Ureter (tissue), 1 donor: ENCODE measurements at places on chromosomes 5 and 9.

- DNase-seq: no peak
These were observed 124.4 kb downstream of the WDR41 start for GRCh38 chr5:77367741-77368140.

DNA sequence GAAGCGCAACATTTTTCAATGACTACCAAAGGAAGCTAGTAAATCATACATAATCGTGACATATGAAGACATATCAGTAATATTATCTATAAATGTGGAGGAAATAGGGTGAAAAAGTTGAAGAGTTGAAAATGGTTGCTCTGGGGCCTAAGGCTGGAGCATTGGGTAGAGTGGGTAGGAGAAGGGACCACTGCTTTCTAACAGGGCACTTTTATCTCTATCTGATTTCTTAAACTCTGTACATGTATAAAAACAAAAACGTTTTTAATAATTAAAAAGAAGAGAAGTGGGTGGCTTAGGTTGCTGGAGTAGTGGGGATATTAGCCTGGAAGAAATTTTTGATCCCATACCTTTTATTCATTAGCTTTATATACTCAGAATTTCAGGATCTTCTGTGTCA, 44.2 kb upstream of the ITGA1 start:
- DNase-seq: no peak

GRCh38 chr5:95080030-95080429, 204.9 kb downstream of the MCTP1 start:
- no peak for DNase-seq

- DNase-seq: no peak
These were observed 372.3 kb upstream of the CDH18 start for GRCh38 chr5:20360263-20360662.

GRCh38 chr5:56112526-56113121, 117.9 kb upstream of the IL6ST start:
- DNase-seq: no peak

DNA sequence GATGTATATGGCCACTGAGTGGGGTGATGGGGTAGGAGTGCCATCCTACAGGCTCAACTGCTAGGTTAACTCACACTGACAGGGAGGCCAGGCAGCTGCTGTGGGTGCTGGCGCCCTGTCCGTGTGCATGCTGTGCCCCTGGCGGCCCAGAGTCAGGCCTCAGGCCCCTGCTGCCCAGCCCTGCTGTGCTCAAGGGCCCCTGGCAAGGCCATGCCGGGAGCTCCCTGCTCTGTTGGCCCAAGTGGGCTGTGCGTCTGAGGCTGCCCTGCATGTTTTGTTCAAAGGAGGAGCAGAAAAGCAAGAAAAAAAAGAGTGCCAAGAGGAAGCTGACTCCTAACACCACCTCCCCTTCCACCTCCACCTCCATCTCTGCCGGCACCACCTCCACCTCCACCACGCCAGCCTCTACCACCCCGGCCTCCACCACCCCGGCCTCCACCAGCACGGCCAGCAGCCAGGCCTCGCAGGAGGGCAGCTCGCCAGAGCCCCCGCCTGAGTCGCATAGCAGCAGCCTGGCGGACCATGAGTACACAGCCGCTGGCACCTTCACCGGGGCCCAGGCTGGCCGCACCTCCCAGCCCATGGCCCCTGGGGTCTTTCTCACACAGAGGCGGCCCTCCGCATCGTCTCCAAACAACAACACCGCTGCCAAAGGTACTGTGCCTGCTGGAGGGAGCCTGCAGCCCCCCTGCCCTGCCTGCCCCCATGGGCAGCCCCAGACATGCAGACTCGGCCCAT, 100.1 kb downstream of the PHF2 start:
- peak; percentile 33 for DNase-seq

- no peak for DNase-seq
These were observed 26.2 kb downstream of the ZNF131 start for GRCh38 chr5:43146958-43147357.

GRCh38 chr9:36818242-36818938, 215.7 kb downstream of the PAX5 start:
- DNase-seq: no peak

GRCh38 chr9:14831074-14831473, 79.2 kb downstream of the FREM1 start:
- no peak for DNase-seq

DNA sequence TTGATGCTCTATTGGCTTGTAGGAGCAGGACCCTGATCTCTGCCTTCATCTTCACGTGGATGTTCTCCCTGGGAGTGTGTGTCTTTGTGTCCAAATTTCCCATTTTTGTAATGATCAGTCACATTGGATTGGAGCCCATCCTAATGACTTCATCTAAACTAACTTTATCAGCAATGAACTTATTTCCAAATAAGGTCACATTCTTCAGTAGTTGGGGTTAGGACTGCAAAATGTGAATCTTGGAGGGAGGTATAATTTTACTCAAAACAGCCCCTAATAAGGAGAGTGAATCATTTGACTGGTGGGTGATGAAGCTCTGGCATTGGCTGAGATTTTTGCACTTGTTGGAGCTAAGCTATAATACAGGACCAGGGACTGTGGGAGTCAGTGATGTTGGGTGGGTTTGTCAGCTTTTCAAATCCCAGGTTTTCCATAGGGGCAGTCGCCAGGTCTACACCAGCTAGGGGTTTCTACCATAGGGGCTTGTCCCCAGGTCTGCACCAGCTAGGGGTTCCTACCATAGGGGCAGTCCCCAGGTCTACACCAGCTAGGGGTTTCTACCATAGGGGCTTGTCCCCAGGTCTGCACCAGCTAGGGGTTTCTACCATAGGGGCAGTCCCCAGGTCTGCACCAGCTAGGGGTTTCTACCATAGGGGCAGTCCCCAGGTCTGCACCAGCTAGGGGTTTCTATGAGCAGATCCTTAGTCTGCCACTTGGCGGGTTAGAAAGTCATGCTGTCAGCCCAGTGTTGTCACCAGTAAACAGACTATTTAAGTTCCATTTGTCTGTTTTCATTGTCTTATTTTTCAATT, 382.6 kb upstream of the DAP start:
- no peak for DNase-seq

DNA sequence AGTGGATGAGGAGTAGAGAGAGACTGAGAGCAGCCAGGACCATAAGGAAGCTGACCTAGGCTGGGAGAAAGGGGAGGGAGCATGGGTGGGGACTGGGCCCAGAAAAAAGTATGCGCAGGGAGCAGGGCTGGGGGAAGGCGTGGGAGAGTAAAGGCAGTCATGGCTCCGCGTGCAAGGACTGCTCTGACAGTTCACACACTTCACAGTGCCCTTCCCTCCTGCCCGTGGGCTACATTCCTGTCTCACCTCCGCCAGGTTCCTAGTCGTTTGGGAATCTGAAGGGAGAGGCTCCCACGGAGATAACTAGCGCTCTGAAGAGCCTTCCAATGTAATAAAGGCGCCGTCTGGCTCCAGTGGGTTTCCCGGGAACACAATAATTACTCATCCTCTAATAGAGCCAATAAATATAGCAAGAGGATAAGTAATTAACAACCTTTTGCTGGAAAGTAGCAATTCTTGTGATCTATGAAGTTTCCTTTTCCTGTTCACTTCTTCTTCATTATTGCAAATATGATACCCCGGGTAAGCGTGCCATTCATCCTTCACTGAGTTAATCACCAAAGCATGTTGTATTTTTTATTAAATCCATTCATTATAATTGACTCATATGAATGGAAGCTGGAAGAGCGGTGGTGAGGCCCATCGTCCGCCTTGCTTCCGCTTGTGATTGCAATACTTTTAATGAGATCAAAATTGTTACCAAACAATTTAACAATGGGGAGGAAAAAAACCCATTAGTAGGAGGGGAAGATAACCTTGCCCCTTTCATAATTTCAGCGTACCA, 39.3 kb downstream of the TTLL11 start:
- DNase-seq: no peak

GRCh38 chr5:157926977-157927376, 68.0 kb upstream of the CLINT1 start:
- DNase-seq: no peak

- DNase-seq: no peak
These were observed 193.1 kb downstream of the PAX5 start for GRCh38 chr9:36840898-36841536.

DNA sequence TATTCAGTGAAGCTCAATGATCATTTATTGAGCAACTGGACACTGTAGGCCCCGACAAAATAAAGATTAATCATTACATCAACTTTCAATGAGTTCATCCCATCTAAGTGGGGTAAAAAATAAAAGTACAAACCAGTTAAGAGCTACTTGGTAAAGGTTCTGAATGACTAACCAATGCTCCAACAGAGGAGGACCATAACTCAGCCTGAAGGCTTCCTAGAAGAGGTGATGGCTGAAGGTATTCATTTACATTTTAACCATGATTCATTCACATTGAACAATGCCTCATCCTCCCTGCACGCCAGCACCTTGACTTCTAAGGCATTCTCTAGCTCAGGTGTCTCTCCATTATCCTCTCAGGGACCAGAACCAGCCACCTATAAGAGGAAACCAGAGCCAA, 201.4 kb downstream of the ZNF462 start:
- DNase-seq: no peak

- no peak for DNase-seq
These were observed 10.9 kb downstream of the SNCAIP start for GRCh38 chr5:122322801-122323548.

DNA sequence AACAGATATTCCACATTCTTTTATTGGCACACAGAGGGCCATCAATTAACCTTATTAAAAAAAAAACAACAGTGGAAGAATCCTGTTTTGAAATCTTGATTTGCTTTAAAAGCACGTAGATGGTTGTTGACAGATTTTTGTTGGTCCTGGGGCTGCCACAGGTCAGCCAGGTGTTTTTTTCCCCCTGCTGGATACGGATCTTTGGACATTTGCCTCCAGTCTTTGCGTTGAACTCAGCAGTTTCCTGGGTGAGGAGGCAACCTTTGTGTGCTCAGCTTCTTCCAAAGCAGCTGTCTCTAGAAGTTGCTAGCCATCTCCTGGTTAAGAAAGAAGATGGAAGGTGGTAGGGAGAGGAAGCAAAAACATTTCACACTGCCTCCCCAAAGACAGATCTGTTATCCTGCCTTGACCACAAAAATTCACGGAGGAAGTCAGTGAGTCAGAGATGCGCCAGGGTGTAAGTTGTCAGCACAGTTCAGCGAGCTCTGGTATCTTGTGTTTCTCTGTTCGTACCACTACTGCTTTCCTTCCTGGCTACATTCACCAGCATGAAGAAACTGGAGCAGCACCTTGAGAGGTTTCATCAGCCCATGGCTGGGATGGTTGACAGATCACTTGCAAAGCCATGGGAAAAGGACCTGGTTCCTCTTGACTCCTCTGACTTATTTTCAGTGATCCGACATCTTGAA, 207.3 kb downstream of the ARHGAP26 start:
- DNase-seq: no peak

DNA sequence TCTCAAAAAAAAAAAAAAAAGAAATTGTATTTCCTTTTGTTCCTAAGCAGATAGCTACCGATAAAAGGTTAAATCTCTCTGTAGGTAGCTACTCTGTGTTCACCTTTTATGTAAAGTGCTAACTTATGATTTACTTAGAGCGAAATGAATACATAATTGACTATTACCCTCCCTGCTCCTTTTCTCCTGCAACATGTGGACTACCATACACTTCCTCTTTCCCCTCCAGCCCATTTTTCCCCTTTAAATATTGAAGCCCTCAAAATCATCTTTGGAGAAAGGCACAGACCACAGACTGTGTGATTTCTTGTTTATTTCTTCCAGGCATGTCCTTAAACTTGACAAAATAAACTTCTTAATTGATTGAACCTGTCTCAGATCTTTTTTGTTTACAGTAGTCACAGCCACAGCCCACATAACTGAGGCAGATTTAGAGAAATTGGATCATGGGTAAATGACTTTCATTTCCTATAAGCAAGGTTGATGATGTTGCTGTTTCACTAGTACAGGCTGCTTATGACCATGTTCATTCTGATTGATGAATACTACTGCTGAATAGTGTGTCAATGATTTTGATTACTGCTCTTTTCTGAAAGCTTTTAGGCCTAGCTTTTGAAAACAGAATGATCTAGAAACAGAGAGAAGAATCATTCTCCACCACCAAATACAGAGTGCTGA, 59.2 kb downstream of the PHAX start:
- DNase-seq: no peak

- DNase-seq: no peak
These were observed 82.3 kb upstream of the FREM1 start for GRCh38 chr9:14992516-14992915.

DNA sequence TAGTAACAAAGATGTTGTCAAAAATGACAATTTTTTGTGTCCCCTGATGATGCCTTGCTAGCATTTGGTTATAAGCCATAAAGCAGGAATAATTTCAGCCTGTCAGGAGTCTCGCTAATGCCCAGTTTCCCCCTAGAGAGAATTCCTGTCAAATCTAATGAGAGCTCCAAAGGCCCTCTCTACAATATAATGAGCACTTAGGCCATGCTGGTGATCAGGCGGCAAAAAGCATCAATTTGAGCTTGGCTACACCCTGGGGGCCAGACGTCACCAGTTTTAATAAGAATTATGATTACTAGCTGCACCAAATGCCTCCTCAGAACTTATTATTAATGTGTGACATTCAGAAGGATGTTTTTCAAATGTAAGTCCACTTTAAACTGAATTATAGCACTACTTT, 6.1 kb downstream of the TLE1 start:
- no peak for DNase-seq

- DNase-seq: no peak
These were observed 25.5 kb upstream of the STOM start for GRCh38 chr9:121395558-121395957.

GRCh38 chr5:150595466-150596031, 44.9 kb upstream of the SYNPO start:
- no peak for DNase-seq

DNA sequence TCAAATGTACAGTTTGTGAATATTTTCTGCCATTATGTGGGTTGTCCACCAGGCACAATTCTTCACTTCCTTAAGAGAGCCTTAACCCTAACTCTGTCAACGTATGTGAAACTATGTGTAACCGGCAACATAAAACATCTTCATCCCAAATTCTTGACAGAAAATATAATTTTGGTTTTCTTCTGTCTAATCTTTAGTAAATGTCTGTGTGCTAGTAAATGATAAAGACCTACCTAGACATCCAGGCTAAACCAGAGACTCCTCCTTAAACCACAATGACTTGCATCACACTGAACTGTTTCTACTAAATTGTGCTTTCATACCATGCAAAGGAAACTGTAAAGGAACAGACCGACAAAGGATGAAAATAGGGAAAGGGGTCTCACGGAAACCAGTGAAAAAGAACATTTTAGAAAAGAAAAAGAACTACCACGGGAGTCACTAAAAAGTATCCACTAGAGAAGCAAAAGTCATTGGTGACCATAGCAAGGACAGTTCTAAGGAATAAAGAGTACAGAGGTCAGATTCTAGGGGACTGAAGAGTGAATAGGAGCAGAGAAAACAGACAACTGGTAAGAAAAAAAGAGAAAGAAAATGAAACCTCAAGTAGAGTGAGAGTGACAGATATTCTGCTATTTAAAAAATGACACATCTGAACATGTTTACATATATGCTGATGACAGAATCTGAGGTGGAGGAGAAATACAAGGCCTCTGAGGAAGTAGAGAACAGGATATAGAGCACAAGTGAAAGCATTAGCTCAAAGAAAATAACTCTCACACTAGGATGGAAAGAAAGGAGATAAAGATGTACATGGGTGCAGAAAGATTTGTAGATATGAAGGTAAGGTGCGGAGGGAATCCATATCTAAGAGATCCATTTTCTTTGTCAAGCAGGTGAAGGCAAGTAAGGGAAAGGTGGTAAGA, 49.4 kb downstream of the FNIP1 start:
- DNase-seq: no peak

GRCh38 chr9:91834740-91835139, 115.3 kb downstream of the ROR2 start:
- no peak for DNase-seq

GRCh38 chr5:181239062-181239663, 4.5 kb downstream of the RACK1 start:
- no peak for DNase-seq
